CD8-positive, alpha-beta T cell (primary cell): ENCODE measurements at places on chromosomes 4 and X.

DNA sequence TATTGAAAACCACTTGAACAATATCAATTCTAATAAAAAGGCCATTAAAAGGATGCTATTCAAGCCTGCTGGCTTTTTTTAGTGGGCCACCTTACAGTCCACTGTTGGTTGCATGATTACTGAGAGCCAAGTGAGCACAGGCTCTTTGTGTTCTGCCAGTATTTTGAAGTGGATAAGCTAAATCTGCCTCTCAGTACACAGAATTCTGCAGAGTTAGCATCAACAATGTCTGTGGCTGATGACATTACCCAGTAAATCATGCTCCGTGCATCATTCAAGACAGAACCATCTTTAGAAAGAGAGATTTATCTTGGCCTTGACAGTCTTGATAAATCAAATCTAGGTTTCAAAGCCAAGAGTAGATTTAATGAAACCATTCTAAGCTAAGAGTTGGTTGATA is 119.0 kb upstream of the GNPDA2 start:
- DNase-seq = no peak

- no peak for DNase-seq
Measured at GRCh38 chr4:86449746-86450588, 90.1 kb upstream of the MAPK10 start.

- no peak for DNase-seq
Measured at GRCh38 chrX:40867352-40867751, 132.0 kb upstream of the MED14 start.

DNA sequence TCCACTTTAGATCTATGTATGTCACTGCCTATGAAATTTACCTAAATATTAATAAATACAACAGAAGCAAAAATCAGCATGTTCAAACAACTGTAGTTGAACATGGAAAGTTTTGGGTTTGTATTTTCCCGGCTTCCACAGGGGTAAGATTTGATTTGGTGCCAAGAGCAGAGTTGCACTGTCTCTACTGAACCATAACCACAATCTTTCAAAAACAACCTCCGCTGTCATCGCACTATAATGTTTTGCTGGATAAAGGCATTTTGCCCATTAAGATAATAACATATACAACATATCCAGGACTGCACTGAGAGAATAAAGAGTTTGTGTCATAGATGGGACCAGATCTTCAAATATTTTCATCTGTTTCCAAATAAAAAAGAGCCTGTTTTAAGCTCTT is 94.9 kb downstream of the TENM3 start:
- DNase-seq = no peak

DNA sequence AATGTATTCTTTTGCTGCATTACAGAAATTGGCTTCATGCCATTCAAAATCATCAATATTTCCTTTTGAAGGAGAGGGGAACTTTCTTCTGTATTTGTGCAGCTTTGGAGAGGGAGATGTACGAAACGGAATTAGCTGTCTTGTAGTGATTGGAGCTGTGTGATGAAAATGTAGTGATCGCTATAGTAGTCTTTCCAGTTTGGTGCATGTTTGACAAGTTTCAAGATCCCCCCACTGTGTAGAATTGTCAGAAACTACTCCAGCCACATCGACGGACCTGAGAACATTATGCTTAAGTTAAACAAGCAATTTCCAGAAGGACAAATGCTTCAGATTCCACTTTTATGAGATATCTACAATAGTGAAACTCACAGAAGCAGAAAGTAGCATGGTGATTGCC is 21.6 kb upstream of the MAGEA1 start:
- no peak for DNase-seq

DNA sequence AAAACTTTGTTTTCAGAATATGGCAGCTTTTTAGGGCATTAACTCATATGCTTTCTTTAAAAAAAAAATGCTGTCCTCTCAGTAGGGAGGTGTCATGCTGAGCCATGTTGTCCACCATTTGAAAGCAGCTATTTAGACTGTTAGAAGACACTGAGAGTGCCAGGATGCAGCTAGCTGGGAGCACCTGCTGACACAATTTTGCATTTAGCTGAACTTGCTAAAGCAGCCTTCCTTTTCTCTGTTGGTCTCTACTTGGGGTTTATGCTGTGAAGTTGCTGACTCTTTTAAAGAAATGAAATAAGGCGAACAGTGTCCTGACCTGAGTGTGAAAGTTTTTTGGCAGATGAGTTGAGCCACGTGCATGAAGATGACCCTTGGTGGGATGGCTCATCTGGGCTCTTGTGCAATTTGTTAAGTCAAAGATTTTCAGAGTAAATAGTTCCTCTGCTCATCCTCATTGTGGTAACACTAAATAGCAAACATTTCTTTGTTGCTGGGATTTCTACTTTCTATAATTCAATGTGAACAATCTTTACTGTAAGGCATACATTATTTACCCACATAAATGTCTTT is 64.5 kb downstream of the CDS1 start:
- DNase-seq = no peak

- DNase-seq = no peak
Measured at GRCh38 chr4:113147498-113148111, 98.2 kb downstream of the ANK2 start.

DNA sequence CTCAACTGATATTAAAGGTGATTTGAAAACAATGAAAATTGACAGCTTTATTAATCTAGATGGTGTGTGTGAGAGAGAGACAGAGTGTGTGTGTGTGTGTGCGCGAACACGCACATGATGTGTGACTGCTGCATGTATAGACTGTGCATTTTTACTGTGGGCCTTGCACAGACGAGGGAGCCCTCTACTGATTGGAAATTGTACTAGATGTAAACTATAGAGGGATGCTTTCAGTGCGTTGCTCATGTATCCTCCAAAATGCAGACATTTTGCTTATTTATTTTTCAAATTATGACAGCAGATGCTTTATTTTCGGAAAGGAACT is 168.4 kb upstream of the GK2 start:
- no peak for DNase-seq

- no peak for DNase-seq
Measured at GRCh38 chr4:7270121-7270520, 77.8 kb downstream of the SORCS2 start.

- no peak for DNase-seq
Measured at GRCh38 chr4:123405267-123405865, 8.8 kb downstream of the SPRY1 start.

DNA sequence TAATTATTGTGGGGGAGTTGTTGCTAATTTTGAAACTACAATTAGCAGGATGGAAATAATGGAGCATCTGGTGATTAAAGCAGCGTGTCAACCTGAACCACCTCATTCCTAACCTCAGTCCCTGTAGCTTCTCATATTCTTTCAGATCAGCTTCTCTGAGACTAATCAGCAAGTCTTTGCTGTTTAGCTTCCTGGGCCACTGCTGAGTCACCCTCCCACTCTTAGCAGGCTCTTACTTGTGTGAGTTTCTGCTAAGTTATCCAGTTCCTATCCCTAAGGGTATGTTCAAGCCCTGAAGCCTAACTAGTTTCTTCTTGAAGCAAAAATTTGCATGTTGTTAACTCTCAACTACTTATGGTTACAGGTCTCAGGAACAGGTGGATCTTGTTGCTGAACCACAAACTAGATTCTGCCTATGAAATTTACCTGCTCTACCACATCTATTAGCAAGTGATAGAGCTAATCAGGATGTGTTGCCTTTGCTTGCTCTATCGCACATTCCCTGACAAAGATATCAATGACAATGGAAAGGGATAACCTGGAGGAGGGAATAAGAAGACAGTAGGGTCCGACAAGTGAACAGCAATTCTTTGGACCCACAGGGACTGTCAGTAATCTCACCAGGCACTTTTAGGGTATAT is 134.2 kb downstream of the EIF4E start:
- no peak for DNase-seq
